Stimulated activated CD4-positive, alpha-beta T cell treated with anti-CD3 and anti-CD28 coated beads, Interleukin-2, amount 100 ng/mL, for 48 hours (primary cell): ENCODE measurements at places on chromosomes 1 and 21.

DNA sequence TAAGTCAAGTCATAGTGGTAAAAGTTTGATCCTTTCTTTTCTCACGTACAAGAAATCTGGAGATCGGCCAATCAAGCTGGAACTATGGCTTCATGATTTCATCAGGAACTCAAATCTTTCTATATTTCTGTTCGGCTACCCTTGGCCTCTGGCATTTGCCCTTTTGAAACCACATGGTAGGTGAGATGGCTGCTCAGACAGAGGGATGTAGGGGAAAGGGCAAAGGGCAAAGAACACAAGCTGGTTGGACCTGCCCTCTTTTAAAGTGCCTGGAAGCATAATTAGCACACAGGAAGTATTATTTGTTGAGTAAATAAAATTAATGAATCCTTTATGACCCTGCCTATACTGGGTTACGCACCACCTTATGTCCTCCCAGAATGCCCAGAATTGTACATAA is 11.5 kb upstream of the RGS1 start:
- DNase-seq = no peak

GRCh38 chr1:175193527-175193910 is 943 bp upstream of the KIAA0040 start:
- no peak for DNase-seq

GRCh38 chr1:3943806-3944577 is 43.9 kb upstream of the C1orf174 start:
- no peak for DNase-seq

DNA sequence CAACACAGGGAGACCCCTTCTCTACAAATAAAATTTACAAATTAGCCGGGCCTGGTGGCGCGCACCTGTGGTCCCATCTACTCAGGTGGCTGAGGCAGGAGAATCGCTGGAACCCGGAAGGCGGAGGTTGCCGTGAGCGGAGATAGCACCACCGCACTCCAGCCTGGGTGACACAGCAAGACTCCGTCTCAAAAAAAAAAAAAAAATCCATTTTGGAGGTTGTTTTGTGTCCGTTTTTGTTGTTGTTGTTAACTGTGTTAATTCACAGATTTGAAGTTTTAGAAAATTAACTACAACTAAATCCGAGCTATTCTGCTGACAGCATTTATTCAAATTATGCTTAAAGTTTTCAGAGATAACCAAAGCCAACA is 618 bp downstream of the CLCC1 start:
- DNase-seq = peak; percentile 23

DNA sequence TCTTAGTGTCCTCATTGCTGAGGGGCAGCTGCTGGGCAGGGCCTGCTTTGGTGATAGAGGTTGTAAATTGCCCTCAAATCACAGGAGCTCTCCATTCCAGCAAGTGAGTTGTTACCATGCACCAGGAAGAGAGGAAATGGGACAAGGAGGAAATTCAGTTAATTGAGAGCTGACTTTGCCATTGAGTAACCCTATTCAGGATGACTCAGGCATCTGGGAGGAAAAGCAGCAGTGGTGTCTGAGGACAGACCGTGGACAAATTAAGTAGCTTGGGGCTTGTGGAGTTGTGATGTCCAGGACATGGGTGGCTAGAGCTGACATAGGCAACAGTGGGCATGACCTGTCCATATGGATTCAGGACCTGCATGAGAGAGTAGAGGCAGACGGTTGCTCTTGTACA is 5.9 kb downstream of the ARHGEF10L start:
- DNase-seq = no peak
